Urinary bladder (tissue), 4 donors: ENCODE measurements at places on chromosomes 5 and 9. TPM values are rescaled to one million over a fixed set of nuclear protein-coding genes. Genes with fewer than 3 reads are reported as not detected.

DNA sequence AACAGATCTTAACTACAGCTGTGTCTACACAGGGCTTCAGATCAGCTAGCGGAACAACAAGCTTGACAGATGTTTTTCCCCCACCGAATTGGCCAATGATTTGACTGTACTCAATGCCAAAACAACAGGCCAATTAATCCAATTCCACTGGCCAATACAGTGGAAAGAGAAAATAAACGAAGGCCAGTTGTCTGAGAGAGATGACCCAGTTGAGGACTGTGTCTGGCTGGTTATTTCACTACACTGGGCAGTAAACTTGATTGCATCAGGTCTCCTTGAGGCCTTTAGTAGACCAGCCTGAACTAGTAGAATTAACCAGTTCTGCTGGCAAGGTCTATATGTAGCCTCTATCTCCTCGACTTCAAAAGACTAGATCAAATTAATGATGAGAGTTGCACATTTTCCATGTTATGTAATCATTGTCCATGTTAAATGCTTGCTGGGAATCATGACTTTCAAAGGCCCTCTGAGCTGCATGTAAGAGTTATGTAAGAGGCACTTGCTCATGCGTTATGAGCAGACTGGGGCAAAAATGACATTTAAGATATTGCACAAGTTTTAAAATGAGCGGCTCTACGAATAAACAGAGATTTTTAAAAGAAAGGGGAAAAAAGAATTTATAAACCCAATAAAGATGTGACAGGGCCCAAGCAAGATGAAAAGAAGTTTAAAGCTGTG, 28.3 kb downstream of the SMIM23 start:
- DNase-seq = no peak

- no peak for DNase-seq
These were observed 149.4 kb downstream of the C5orf15 start for GRCh38 chr5:133818869-133819600.

STPG3 gene
- not detected for total RNA-seq

DNA sequence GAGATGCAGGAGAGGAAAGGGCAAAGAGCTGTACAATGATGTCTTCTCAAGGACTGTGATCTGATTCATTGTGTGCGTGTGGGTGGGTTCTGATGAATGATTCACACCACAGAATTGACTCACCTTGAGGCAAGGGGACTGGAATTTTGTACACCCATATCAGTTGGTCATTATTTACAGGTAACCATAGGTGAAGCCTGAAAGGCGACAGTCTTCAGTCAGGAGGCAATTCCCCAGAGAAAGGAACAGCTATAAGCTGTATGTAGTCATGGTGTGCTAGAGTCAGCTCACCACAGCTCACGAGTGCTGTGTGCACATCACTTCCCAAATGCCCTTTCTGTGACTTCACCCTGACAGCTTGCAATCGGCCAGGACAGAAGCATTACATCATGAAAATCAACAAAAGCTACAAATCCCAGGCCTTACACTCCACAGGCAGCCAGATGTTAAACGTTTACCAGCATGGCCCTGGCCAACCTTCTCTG, 87.6 kb upstream of the RPS23 start:
- DNase-seq = no peak

GRCh38 chr5:67620424-67621397, 424.1 kb upstream of the CD180 start:
- DNase-seq = no peak

RGS3 gene
- total RNA-seq = 52.4 TPM

THBS4 gene
- 3.9 TPM for total RNA-seq

MAN2A1 gene
- total RNA-seq = 125 TPM

GRCh38 chr5:23727271-23727670, 219.9 kb downstream of the PRDM9 start:
- DNase-seq = no peak
